ENCODE measurements at places on chromosomes 4 and X. TPM values are rescaled to one million over a fixed set of nuclear protein-coding genes. Genes with fewer than 3 reads are reported as not detected.

GRCh38 chr4:2834001-2834921 is 9.4 kb upstream of the ADD1 start:
- no peak for DNase-seq

Gene ALPK1
- 32.7 TPM for total RNA-seq

- no peak for DNase-seq
Observed at GRCh38 chrX:10028283-10029104, 61.3 kb downstream of the CLDN34 start.

Gene GUCY1B1
- total RNA-seq: 0.27 TPM

Gene ARHGAP6
- total RNA-seq: not detected

DNA sequence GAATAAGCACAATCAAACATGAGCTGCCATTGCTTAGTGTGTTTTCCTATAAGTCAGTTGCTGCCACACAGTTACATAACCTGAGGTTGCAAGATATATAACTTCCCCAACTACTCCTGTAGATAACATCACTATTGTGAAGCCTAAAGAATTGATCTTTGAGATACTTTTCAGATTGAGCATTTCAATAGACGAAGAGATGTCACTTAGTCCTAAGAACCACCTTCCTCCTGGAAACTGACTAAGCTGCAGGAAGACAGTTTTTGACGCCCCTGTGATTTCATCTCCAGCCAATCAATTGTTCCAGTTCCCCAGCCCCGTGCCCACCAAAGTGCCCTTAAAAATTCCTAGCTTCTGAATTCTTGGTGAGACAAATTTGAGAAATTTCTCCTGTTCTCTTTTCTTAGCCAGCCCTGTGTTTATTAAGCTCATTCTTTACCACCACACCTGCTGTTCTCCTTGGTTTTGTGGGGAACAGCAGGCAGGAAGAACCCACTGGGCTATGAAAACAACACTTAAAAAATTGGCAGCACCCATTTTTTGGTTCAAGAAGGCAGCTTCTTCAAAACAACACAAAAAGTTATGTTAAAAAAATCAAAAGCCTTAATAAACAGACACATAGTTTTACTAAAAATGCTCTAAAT is 317.1 kb upstream of the PABPC4L start:
- DNase-seq: no peak

GRCh38 chr4:147735413-147736301 is 3.8 kb downstream of the ARHGAP10 start:
- DNase-seq: no peak

GRCh38 chr4:33482773-33483172 is 2761.5 kb downstream of the ARAP2 start:
- no peak for DNase-seq

Gene NMU
- 0.35 TPM for total RNA-seq

Gene SYAP1
- 16.8 TPM for total RNA-seq

Gene CT47B1
- not detected for total RNA-seq

DNA sequence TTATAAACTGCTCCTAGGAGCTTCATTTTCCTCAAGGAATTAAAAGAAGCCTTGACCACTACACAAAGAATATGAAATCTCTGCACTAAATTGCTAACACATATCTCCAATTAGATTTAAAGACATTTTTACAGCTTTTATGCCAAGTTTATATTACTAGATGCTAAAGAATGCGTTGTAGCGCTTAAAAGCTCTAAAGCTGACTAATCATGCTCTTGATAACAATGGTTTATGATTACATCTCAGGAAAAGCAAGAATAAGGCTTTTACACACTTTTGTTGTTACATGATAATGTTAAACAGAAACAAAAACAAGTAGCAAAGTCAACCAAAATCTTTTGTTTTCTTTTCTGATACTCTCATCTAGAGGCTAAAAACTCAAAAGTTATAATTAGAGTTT is 44.7 kb downstream of the SLC10A7 start:
- DNase-seq: no peak

DNA sequence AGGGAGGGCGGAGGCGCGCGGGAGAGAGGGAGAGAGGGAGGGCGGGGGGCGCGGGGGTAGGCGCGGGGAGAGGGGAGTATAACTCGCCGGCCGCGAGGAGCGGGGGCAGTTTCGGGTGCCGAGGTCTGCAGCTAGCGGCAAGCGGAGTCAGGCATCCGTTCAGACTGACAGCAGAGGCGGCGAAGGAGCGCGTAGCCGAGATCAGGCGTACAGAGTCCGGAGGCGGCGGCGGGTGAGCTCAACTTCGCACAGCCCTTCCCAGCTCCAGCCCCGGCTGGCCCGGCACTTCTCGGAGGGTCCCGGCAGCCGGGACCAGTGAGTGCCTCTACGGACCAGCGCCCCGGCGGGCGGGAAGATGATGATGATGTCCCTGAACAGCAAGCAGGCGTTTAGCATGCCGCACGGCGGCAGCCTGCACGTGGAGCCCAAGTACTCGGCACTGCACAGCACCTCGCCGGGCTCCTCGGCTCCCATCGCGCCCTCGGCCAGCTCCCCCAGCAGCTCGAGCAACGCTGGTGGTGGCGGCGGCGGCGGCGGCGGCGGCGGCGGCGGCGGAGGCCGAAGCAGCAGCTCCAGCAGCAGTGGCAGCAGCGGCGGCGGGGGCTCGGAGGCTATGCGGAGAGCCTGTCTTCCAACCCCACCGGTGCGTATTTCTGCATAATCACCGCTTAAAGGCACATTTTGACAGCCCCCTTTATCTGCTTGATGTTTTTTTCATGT is at the start of gene POU4F2:
Gene POU4F2 (plus strand): TSS at position 108 of the 720 bp plus-strand sequence. CDS start 248 bp downstream, at position 356.
- DNase-seq: no peak

DNA sequence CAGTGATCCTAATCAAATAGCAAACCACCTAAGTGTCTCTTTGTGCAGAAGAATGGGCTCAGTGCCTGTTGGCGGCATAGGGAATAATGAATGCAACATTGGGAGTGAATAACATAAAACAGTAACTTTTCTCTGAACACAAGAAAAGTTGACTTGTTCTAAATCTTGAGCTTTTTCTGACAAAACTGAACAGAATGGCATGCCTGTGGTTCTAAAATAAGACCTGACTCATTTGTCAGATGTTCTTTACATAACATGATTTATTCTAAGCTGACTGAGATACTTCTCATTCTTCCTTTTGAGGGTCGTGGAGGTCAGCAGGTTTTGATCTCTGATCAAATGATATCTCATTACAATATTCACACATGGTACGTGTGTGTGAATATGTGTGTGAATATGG is 165.4 kb upstream of the WDR1 start:
- DNase-seq: no peak

GRCh38 chr4:7361280-7361895 is 73.3 kb downstream of the PSAPL1 start:
- DNase-seq: no peak

Gene SYP
- 11.2 TPM for total RNA-seq

Gene C4orf50
- 0.12 TPM for total RNA-seq

DNA sequence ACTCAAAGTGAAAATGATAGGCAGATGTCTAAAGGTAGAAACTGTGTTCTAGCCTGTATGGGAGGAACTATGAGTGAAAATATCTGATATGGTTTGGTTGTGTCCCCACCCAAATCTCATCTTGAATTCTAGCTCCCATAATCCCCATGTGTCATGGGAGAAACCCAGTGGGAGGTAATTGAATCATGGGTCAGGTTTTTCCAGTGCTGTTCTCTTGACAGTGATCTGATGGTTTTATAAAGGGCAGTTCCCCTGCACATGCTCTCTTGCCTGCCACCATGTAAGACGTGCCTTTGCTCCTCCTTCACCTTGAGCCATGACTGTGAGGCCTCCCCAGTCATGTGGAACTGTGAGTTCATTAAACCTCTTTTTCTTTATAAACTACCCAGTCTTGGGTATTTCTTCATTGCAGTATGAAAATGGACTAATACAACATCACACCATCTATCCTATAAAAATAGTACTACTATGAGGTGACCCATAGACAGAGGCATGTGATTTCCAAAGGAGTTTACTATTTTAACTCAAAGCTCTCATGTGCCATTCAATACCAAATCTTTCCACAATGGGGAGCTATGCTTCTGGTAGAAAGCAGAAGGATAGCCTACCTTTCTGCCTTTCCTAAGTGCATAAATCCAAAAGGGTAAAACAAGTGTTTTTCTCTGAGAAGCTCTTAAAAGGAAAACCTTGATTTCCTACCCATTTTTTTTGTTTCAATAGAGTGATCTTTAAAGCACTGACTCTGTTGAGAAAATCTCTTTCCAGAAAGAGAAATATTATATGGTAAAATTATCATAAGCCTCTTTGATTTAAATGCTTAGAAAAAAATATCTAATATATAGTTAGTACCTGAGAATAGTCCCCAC is 38.8 kb downstream of the SEC31A start:
- no peak for DNase-seq

DNA sequence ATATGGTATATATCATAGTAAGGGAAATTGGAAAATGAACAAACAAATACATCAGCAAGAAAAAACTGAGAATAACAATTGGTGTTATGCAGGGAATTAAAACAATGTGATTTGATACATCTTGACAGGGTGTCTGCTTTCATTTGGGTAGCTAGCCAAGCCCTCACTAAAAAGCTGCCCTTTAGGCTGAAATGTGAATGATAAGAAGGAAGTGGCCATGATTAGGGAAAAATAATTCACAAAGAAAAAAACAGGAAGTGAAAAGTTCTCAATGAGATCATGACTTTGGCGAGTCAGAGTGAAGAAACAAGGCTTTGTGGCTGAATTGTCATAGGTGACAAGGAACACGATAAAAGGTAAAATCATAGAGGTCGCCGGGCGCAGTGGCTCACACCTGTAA is 675.8 kb upstream of the SLIT2 start:
- no peak for DNase-seq
